ENCODE measurements at places on chromosomes 13 and 19.
A peak's percentile ranks its signal among the peaks of the same experiment; 100 is the strongest.

DNA sequence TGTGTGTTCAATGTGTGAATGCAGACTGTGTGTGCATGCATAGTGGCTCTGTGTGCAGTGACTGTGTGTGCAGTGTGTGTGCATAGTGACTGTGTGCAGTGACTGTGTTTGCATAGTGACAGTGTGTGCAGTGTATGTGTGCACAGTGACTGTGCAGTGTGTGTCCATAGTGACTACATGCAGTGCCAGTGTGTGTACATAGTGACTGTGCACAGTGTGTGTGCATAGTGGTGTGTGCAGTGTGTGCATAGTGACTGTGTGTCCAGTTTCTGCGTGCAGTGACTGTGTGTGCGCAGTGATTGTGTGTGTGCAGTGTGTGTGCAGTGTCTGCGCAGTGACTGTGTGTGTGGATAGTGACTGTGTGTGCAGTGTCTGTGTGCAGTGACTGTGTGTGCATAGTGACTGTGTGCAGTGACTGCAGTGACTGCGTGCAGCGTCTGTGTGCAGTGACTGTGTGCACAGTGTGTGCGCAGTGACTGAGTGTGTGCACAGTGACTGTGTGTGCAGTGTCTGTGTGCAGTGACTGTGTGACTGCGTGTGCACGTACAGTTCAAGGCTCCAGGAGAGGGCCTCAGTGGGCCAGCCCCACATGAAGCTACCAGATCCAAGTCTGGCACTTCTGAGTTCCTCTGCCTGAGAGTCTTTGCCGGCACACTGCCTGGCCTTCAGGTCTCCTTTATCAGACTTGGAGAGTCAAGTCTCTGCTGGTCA, 90.3 kb downstream of the IER2 start:
- no peak for DNase-seq

- DNase-seq: no peak
Observed at GRCh38 chr13:101449790-101450748, 2.4 kb upstream of the ITGBL1 start.

GRCh38 chr19:38649305-38650171, 2.1 kb downstream of the ACTN4 start:
- DNase-seq: no peak

DNA sequence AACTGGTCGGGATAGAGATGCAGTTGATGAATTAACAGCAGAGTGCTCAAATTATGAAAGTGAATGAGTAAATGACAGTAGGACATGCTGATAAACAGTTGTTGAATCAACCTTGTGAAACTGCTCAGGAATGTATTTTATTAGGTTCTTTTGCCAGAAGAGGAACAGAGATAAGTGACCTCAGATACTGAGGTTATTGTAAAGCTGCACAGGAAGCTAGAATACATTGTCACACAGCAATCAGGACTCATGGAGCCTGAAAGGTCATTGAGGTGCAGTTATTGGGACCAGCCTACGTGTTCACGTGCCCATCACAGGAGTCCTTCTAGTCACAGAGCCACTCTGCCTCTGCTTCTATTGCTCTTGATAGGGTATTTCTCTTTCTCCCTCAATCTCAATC, 47.5 kb upstream of the MED4 start:
- no peak for DNase-seq

GRCh38 chr13:60028021-60028420, 135.7 kb downstream of the DIAPH3 start:
- DNase-seq: no peak

- no peak for DNase-seq
Observed at GRCh38 chr13:25267715-25268114, 19.6 kb downstream of the MTMR6 start.

DNA sequence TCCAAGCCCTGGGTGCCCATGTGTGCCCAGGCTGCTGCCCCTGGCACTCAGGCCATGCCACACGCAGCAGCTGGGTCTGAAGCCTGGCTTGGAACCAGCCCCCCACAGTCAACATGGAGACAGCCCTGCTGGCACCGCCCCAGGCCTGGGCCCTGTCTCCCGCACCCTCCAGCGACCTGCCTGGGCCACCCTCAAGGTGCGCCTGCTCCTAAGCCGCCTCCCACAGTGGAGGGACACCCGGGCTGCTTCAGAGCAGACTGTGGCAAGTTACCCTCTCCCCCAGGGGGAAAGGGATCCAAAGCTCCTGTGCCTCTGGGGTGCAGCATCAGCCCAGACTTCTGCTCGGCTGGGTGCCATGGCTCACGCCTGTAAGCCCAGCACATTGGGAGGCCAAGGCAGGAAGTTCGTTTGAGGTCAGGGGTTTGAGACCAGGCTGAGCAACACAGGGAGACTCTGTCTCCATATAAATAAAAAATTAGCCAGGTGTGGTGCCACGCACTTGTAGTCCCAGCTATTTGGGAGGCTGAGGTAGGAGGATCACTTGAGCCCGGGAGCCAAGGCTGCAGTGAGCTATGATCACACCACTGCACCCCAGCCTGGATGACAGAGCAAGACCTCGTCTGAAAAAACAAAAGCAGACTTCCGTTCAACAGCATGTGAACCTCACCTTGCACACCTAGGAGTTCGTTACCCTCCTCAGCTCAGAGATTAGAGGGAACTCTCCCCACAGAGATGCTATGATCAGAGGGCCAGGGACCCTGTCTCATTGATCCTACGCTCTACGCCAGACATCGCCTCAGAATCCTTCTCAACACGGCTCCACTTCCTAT, 15.6 kb downstream of the ELL start:
- no peak for DNase-seq

DNA sequence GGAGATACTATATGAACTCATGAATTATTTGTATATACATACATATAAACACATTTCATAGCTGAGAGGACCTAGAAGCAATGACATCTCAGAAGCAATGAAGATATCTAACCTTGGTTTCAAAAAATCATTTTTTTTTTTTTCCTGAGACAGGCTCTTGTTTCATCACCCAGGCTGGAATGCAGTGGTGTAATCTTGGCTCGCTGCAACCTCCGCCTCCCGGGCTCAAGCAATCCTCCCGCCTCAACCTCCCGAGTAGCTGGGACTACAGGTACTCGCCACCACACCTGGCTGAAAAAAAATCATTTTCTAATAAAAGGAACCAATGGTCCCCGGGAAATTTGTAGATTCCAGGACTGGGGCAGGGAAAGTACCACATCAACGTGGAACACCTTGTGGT, 4.0 kb downstream of the ZNF565 start:
- DNase-seq: no peak

DNA sequence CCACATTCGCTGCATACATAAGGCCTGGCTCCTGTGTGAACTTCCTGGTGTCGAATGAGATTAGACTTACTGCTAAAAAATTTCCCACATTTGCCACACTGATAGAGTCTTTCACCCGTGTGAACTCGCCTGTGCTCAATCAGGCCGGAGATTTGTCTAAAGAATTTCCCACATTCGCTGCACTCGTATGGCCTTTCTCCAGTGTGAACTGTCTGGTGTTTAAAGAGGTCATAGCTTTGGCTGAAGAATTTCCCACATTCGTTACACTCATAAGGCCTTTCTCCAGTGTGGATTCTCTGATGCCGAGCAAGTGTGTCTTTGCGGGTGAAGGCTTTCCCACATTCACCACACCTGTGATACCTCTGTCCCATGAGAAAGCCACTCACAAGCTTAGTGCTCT, 6.5 kb downstream of the ZNF671 start:
- DNase-seq: no peak

- no peak for DNase-seq
Observed at GRCh38 chr19:12786141-12786870, 5.0 kb upstream of the JUNB start.

DNA sequence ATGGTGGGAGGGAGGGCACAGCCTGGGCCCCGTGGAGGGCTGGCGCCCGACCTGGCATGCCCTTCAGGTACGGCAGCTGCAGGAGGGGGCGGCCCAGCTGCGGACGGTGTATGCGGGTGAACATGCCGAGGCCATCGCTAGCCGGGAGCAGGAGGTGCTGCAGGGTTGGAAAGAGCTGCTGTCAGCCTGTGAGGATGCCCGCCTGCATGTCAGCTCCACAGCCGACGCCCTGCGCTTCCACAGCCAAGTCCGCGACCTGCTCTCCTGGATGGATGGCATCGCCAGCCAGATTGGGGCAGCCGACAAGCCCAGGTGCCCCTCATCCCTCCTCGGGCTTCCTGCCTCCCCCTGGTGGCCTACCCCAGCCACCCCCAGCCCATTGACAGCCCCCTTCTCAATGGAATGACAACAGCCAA, 16.6 kb upstream of the SHKBP1 start:
- DNase-seq: no peak

- no peak for DNase-seq
Observed at GRCh38 chr13:86757236-86757978, 913.8 kb upstream of the SLITRK5 start.

GRCh38 chr19:11735375-11735774, 3.4 kb downstream of the ZNF823 start:
- DNase-seq: no peak

GRCh38 chr13:37109051-37109678, 3.7 kb upstream of the CSNK1A1L start:
- DNase-seq: no peak

GRCh38 chr19:7850945-7851622, 21.1 kb downstream of the EVI5L start:
- no peak for DNase-seq

- DNase-seq: no peak
Observed at GRCh38 chr13:27955014-27955591, 14.0 kb downstream of the CDX2 start.

GRCh38 chr13:48429886-48430285, 17.0 kb upstream of the LPAR6 start:
- no peak for DNase-seq

DNA sequence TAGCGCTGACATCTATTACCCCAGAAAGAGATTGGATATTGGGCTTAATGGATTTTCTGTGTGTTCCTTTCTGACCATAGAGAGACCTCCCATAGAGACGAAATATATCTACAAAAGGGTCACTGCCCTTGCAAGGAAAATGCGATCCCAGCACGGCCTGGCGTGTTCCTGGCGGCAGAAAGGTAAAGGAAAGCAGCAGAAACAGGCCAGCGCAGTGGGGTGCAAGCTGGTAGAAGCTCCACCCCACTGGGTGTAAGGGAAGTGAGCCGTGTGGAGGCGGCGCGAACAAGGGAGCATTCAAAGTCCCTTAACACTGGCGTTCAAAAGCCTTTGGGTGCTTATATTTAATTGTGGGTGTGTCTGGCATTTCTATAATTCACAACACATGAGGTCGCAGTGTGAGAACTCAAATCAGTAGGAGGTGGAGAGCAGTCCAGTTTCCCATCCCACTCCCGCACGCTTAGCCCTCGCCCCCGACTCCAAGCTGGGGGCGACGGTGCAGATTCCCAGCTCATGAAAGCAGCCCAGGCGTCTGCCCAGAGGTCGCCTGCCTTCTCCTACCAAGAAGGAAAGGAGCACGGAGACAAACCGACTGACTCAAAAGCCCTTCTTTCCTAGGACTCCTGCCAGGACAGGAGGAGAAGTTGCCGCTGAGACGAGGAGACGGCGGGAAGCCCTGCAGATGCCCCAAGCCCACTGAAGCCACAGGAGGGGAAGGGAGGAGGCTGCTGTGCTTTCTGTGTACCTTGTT, 478.4 kb downstream of the FOXO1 start:
- DNase-seq: peak; percentile 23

- no peak for DNase-seq
Observed at GRCh38 chr19:31770223-31770622, 421.0 kb upstream of the TSHZ3 start.

DNA sequence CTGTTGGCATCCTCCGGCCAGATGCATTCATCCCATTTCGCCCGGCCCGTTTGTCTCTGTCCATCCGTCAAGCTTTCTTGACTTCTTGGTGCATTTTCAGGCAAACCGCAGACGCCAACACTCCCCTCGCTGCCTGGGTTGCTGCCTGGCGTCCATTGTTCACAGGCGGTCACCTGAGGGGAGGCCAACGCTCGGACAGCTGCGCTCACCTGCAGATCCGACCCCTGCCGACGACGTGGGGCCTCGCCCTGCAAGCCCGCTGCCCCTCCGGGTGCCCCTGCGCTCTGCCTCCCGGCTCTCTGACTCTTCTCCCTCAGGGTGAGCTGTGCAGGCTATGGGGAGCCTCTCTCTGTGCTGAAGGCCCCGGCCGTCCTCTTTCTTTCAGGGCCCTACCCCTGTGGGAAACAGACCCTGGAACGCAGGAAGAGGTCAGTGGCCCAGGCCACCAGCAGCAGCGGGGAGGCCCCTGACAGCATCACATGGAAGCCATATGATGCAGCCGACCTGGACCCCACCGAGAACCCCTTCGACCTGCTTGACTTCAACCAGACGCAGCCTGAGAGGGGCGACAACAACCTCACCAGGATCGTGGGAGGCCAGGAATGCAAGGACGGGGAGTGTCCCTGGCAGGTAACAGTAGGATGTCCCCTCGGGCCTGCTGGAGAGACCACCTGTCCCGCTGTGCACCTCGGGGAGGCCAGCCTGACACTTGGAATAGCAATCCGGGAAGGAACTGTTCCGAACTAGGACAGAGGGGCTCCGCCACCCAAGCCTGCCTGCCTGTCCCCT, 14.8 kb upstream of the PROZ start:
- DNase-seq: no peak

Measured in activated T-helper 1 cell treated with anti-CD3 and anti-CD28 coated beads, Interleukin-2, amount 50 U/mL, for 16 hours (primary cell).